Ammon's horn (tissue), 1 donor: ENCODE measurements at places on chromosomes 16 and 17.

DNA sequence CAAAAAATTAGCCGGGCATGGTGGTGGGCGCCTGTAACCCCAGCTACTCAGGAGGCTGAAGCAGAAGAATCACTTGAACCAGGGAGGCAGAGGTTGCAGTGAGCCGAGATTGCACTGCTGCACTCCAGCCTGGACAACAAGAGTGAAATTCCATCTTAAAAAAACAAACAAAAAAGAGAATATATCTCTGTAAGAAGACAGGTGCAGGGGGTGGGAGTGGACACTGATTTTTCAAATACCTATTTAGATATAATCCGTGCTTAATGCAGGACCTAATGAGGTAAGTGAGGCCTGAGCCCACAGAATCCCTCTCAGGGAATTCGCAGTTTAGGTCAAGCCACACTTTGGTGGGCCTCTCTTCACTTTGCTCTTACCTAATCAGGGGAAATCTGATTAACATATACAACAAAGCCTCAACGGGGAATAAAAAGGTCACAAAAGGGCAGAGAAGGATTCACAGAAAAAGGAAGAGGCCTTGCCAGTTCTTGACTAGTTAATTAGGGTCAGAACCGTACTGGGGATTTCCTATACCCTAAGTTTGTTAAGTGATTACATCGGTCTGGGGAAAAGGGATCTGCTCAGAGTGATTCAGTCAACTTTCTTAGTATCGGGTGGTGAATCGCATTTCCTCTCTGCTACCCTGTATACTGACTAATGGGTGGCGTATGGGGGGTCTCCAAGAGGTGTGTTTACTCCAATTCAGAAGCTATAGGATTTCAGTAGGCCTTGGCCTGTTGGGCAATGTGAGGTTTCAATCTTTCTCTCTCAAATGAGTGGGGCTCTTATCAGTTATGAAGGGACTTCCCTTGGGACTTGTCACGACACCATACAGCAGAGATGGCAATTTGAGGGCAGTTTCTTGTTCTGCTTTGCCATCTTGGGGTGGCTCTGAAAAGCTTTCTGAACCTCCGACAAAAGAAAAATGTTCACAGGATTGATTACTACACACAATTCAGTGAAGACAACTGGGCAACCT is 1.9 kb upstream of the NFAT5 start:
- DNase-seq: peak; percentile 8

- DNase-seq: no peak
Measured at GRCh38 chr17:10661437-10661836, 4.3 kb upstream of the MYH3 start.

- no peak for DNase-seq
Measured at GRCh38 chr17:6313835-6314234, 121.1 kb downstream of the AIPL1 start.

DNA sequence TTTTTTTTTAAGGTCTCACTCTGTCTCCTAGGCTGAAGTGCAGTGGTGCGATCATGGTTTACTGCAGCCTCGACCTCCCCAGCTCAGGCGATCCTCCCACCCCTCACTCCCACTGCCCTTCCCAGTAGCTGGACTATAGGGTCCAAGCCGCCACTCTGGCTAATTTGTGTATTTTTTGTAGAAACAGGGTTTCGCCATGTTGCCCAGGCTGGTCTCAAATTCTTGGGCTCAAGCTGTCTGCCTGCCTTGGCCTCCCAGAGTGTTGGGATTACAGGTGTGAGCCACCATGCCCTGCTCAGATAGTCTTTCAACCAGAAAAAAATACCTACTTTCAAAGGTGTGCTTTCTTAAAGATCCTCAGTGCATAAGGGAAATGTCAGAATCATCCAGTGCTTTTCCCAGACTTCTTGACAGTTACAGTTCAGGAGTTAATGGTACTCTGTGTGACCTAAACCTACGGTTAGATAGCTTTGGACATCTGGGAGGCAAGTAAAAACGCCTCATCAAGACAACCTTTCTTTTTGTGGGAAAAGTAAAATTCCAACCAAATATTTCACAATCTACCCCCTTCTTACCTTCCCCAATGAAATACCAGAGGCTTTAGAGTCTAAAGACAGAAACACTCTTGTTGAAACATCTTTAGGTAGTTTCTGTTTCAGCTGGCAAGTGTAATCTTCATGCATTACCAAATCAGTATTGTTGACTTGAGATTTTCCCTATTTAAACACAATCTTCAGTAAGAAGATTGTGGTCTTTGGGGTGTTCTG is 6.8 kb downstream of the RSPRY1 start:
- no peak for DNase-seq

- no peak for DNase-seq
Measured at GRCh38 chr16:12024429-12024828, 47.9 kb downstream of the SNX29 start.

DNA sequence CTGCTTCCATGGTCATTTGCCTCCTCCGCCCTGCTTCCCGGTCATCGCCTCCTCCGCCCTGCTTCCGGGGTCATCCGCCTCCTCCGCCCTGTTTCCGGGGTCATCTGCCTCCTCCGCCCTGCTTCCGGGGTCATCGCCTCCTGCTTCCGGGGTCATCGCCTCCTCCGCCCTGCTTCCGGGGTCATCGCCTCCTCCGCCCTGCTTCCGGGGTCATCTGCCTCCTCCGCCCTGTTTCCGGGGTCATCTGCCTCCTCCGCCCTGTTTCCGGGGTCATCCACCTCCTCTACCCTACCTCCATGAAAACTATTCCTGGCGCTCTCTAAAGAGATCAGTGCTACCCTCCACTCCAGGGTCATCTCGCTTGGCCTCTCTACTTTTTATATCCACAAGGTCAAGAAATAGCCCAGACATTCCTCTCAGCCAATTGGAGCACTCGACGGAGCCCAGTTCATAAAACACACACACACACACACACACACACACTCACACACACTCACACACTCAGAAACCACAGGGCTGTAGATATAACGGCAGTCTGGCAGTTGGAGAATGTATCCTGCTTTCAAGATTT is 44.8 kb downstream of the TRARG1 start:
- no peak for DNase-seq

DNA sequence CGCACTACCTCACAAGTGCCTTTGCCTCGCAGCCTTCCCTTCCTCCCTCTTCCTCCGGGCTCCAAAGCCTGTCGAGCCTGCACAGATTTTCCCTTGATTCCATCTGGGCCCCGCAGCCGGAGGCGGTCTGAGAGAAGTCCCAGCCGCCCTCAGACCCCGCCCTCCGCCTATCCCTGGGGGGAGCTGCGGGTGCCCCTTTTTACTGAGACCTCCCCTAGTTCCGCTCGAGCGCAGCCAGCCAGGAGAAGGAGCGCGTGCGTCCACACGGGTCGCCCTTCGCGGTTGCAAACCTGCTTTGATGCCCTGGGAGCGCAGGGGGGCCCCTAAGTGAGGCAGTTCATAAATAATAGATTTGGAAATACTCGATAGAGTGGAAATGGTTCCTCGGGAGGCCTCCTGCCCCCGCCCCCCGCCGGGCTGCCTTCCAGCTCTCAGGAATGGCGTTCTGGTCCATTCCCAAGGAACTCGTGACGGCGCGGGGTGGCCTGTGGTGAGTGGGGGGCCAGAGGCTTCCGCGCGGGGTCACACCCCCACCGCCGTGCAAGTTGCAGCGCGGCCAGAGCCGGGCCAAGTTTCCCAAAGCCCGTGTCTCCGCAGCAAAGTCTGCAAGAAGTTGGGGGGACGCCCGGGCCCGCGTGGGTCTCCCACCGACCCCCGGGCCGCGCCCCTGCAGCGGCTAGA is 610 bp downstream of the C16orf74 start:
- peak; percentile 22 for DNase-seq

DNA sequence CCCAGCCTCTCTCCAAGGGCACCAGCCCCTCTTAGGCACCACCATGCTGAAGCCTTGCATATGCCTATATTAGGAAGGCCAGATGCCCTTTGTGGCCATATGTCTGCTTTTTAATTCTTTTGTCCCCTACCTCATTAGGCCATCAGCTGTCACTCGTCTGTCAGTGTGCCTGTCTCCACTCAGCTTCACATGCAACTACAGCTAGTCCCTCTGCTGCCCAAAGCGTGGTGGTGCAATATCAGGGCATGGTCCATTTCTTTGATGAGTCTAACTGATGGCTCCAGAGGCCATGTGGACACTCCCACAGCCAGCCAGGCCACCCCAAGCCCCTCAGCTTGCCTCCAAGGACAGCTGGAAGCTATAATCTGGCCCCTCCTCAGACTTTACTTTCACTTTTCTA is 36.3 kb downstream of the MYO18A start:
- peak; percentile 64 for DNase-seq

GRCh38 chr17:76000016-76000754 is 470 bp upstream of the CDK3 start:
- DNase-seq: no peak

GRCh38 chr16:28872952-28873351 is 5.3 kb upstream of the ATP2A1 start:
- no peak for DNase-seq

- DNase-seq: peak; percentile 93
Measured at GRCh38 chr16:56317998-56318826, 107.1 kb downstream of the AMFR start.
